H1 (cell line): ENCODE measurements at places on chromosomes 1 and 21.

GRCh38 chr1:160032165-160032820, 503 bp upstream of the PIGM start:
- DNase-seq, result no peak

DNA sequence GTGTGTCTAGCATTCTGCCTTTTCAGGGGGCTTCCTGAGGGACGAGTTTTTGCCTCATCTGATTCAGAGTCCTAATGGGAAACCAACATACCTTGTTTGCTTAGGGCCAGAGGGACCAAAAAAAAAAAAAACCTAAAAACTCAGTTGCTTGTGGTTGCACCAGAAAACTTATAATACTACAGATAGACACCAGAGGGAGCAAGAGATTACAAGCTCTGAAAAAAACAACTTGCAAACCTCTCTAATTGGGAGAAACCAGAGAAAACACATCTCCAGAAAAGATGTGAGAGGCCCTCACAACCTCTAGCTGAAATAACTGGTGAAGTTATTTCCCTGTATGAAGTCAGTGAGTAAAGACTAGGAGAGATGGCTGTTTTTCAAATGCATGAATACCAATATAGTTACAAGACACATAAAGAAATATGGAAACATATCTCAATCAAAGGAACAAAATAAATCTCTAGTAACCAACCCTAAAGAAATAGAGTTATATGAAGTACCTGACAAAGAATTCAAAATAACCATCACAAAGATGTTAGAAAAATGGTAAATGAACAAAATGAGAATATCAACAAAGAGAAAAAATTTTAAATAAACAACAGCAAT, 233.7 kb upstream of the NFIA start:
- DNase-seq, result peak; percentile 1

- no peak for DNase-seq
Measured at GRCh38 chr1:61053226-61053711, 29.1 kb upstream of the NFIA start.

- DNase-seq, result no peak
Measured at GRCh38 chr1:39958403-39959200, 3.7 kb downstream of the MFSD2A start.

DNA sequence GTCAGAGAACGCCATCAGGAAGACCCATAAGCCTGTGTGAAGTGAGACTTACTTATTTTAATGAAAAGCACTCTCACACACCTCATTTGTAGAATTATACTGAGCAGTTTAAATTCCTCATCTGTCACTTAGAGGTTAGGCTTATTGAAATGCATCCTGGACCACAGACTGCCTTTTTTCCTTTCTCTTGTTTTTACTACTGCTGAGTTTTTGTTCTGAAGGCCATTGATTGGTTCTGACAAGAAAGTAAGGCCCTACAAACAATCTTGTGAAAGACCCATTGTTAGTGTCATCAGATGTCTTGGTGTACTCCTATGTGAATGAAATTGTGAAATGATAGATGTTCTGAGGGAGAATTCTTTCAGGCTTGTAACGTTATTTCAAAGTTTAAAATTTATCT, 1343.3 kb upstream of the ADGRL2 start:
- no peak for DNase-seq

DNA sequence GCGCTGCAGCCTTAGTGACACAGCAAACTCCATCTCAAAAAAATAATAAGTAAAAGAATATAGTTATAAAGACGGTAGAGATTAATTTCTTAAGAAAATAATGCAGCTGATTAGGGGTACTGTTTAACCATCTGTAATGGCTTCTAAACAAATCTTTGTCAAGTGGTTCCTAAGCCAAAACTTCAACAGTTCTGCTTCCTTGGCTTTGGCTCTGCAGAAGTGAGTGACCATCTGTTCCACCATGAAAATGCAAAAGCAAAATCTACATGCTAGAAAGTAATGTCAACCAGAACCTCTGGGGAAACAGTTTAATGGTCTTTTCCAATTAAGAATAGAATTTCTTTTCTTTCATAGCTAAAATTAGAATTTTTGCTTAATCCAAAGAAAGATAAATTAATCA, 8.3 kb upstream of the SH2D5 start:
- no peak for DNase-seq

- DNase-seq, result no peak
Measured at GRCh38 chr1:171422511-171422910, 62.8 kb upstream of the PRRC2C start.

GRCh38 chr1:78691995-78692747, 42.5 kb downstream of the IFI44 start:
- DNase-seq, result no peak

DNA sequence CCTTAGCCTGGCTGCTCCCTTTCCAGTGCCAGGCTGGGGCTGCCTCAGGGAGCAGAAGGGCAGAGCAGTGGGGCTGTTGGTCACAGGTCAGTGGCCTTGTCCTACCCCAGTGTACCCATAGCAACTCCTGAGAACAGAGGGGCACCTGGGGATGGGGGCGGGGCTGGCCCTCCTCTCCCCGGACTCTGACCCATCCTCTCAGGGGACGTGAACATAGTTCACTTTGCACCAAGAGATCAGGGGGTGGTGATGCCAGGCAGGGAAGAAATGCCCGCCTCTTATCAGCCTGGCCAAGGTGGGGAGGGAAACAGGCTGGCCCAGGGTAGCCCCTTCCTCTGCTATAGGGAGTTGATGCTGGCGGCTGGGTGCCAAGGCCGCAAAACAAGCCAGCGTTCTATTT, 4.9 kb downstream of the ETNK2 start:
- no peak for DNase-seq

DNA sequence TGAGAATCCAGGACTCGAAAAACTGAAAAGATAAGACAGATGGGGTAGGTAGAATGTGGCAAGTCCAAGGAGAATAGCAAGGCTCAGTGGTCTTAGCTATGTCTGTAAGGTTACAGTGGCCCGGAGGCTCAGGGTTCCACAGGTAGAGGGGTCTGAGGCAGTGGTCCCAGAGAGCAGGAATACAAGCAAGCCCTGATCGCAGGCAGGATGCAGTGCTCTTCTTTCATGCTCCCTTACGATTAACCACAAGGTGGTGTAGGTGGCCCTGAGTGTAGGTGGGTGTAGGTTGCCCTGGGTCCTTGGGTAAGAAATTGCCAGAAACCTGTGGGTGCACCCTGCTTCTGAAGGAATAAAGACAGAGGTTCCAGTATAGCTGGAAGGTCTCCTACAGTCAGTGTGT, 99.1 kb upstream of the RAB3GAP2 start:
- no peak for DNase-seq

DNA sequence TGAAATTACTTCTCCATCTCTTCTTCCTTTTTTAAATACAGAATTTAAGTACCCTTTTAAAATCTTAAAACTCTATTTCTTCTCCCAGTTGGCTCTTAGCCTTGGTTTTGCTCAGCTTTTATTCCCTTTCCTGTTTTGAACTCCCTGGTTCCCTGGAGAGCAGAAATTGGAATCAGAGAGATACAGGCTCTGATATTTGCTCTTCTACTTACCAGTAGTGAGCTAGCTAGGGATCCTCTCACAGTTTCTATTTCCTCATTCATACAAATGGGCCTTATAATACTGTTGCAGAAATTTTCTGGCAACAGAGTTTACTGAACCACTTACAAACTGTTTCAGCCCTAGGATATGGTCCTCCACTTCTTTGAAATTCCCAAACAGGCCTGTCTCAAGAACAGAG, 606.3 kb downstream of the NUF2 start:
- no peak for DNase-seq

- no peak for DNase-seq
Measured at GRCh38 chr1:109025694-109026093, 16.2 kb downstream of the WDR47 start.

- DNase-seq, result no peak
Measured at GRCh38 chr1:27391511-27392095, 819 bp upstream of the GPR3 start.

DNA sequence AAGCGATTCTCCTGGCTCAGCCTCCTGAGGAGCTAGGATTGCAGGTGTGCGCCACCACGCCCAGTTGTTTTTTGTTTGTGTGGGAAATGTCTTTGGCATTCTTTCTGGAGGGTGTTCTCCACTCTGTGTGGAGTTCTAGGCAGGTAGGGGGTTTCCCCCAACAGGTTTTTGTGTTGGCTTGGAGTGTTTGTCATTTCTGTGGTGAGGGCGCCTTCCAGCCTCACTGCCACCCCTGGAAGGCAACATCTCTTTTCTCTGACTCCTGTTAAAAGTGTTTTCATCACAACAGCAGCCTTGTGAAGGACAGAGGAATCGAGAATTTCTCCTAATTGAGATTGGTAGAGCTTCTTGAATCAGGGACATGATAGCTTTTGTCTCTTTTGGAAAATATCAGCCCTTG, 69.7 kb downstream of the PRKCZ start:
- no peak for DNase-seq

GRCh38 chr1:21260405-21261125, 29.7 kb downstream of the ECE1 start:
- DNase-seq, result no peak

GRCh38 chr21:33901412-33902288, 14.0 kb downstream of the ATP5PO start:
- peak; percentile 61 for DNase-seq

DNA sequence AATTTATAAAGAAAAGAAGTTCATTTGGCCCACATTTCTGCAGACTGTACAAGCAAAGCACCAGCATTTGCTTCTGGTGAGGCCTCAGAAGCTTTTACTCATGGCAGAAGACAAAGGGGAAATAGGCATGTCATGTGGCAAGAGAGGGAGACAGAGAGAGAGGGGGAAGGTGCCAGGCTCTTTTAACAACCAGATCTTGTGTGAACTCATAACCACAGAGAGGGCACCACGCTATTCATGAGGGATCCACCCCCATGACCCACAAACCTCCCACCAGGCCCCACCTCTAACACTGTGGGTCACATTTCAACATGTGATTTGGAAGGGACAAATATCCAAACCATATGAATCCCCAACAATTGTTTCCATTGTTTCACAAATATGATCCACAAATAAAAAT, 467.9 kb downstream of the SIPA1L2 start:
- DNase-seq, result no peak

DNA sequence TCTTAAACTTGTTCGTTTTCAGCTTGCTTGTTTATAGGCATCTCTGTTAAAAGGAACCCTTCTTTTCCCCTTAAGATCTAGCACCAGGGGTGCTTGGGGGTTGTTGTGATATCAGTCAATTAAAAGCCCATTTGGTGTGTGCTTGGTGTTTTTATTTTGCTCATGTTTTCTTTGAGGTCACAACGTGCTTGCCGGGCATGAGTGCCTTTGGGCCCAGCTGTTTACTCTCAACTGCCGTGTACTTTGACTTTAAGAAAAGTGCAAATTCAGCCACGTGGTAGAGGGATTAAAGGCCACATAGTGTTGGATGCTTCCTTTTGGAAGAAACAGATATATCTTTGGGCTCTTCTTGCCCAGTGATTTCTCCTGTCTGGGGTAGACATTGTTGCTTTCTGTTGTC, 10.5 kb downstream of the ARID1A start:
- DNase-seq, result no peak

DNA sequence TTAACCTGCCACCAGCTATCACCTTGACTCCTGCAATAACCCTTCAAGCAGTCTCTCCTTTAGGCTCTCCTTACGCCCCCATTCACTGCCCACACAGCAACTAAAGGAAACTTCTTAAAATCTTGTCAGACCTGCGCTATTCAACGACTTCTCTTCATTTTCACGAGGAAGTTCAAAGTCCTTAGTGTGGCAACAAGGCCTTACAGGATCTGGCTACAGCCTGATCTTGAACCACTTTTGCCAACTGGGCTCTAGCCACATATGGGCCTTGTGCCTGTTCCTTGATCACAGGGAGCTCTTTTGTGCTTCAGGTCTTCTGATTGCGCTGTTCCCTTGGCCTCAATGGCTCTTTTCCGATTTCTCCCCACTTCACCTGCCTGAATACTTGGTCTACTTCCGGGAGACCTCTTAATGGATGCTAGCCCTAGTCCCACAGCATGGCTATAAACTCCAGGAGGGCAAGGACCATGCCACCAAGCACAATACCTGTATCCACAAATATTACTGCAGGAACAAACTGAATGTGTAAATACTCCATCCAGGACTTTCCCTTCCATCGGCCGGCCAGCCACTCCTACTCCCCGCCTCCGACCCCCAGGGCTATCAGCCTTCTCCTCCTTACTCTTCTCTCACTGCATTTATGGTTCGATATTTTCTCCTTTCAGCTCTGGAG, 2.3 kb upstream of the CTNNBIP1 start:
- DNase-seq, result no peak

GRCh38 chr1:87106144-87106543, 191.7 kb downstream of the HS2ST1 start:
- no peak for DNase-seq

DNA sequence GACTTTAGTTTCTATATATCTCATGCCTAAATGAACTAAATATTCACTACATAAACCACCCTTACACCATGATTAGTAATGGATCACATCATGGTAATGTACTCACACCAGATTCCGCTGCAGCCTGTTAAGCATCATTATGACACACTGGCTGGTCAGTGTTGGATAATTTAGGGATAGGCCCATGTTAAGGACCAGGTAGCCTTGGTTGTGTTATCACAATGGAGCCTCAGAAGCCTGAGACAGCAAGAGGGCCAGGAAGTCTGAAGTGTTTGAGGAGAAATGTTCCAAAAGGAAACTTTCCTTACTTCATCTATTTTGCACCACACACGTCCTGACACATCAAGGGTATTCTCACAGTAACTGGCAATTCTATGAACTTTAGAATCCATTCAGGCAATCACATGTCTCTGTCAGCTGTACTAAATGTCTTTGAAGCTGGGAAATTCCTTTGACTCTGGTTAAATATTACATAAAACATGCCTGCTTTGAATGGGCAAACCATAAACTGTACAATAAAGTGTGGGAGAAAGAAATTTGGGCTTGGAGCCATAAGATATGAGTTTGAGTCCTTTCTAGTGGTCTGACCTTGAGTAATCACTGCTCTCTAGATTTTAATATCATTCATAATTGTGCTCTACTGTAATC, 105.3 kb upstream of the DPT start:
- DNase-seq, result no peak

- no peak for DNase-seq
Measured at GRCh38 chr1:236159704-236160539, 17.6 kb downstream of the GPR137B start.

GRCh38 chr1:68116643-68117235, 66.3 kb upstream of the DIRAS3 start:
- peak; percentile 67 for DNase-seq

- DNase-seq, result no peak
Measured at GRCh38 chr1:31700468-31701090, 3.2 kb downstream of the COL16A1 start.
